ENCODE measurements at places on chromosomes 4 and X. TPM values are rescaled to one million over a fixed set of nuclear protein-coding genes. Genes with fewer than 3 reads are reported as not detected.

The UGT2B15 gene
- not detected for total RNA-seq

The TMPRSS11E gene
- total RNA-seq, result not detected

The GAGE13 gene
- total RNA-seq, result not detected

The VCX gene
- total RNA-seq, result not detected

The UGT2B10 gene
- total RNA-seq, result not detected

The NPY2R gene
- total RNA-seq, result 1.3 TPM

The ARSJ gene
- total RNA-seq, result 6.1 TPM

The ARHGAP36 gene
- total RNA-seq, result 2.4 TPM

The ZFX gene
- total RNA-seq, result 128 TPM
